T-helper 17 cell (primary cell): ENCODE measurements at places on chromosomes 6 and 20.

DNA sequence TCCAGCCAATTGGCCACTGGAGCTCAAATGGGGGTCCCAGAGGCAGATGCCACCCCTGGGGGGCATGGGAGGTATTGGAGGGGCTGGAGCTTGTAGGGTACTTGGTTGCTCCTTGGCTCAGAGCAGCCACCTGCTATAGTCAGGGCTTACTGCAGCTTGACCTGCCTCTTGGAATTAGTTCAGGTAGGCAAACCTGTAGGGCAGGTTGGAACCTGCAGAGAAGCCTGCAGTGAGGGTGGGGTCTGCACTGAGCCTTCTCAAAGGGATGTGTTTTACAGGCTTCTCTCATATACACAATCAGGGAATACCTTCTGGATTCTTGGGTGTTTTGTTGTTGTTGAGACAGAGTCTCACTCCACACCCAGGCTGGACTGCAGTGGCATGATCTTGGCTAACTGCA is 94.2 kb upstream of the MYL9 start:
- DNase-seq = no peak

GRCh38 chr6:39653612-39654011 is 71.6 kb downstream of the KIF6 start:
- DNase-seq = no peak

DNA sequence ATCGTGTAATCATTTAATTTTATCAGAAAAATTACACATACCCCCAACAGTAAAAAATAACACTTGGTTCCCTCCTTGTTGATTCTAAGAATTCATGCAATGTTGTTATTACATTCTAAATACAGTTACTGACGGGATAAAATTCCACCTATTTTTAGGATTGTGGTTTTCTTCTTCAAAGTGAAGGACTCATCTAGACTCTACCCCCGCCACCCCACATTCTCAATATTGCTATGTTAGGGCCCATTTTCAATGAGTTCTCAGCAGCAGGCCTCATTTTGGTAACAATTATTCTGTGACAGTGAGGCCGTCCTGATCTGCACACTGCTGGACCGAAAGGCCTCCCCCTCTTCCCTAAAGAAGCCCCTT is 43.5 kb downstream of the PREX1 start:
- no peak for DNase-seq

GRCh38 chr6:169020821-169021220 is 232.8 kb downstream of the THBS2 start:
- DNase-seq = no peak

- DNase-seq = no peak
Observed at GRCh38 chr6:37221585-37222124, 35.9 kb upstream of the TBC1D22B start.

- DNase-seq = no peak
Observed at GRCh38 chr6:43246301-43247113, 3.2 kb downstream of the TTBK1 start.

DNA sequence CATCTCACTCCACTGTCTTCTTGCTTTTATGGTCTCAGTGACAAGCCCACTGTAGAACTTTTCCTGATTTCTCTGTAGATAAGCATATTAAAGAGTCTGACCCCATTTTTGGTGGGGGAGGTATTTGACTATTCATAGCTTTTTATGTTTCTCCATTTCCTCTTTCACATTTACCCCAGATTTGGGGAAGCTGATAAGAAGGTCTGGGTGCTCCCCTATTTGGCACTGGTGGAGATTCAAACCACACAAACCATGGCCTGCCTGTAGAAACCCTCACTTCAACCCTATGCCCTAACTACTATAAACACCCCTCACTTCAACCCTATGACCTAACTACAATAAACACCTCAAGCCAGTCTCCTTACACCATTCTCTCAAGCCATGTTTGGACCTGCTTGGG is 196.2 kb upstream of the SYNDIG1 start:
- no peak for DNase-seq

DNA sequence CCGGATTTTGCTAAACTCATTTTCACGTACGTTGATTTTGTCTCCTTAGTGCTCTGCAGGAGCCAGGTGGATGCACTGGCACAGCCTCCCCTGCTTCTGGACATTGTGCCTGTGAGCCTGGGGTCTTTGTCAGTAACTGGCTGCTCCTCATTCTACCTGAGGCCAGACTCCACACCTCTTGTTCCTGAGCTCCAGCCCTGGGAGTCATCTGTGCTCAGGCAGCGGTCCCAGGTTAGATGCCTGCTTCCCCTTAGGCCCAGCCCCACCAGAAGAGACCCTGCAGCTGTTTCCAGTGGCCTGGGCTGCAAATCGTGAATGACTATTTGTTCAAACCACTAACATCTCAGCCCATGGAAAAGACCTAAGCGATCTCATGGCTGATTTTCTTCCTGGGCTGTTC is 129.1 kb downstream of the ERMARD start:
- DNase-seq = no peak

DNA sequence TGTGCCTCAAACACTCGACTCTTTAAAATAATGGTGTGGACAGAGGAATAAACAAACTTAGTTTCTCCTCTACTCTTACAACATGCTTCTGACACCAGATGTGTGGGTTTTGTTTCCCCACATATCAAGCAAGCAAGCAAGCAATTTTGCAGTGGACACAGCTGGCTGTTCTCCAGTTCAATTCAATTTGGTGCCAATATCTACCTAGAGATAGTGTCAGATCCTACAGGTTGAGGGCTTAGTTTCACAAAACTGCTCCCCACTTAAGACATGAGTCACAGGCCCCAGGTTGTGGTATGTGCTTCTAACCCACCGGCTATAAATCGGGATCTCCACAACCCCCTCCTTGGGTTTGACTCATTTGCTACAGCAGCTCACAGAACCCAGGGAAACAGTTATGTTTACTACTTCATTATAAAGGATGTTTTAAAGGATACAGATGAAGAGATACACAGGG is 131.4 kb upstream of the TRAF3IP2 start:
- DNase-seq = no peak

DNA sequence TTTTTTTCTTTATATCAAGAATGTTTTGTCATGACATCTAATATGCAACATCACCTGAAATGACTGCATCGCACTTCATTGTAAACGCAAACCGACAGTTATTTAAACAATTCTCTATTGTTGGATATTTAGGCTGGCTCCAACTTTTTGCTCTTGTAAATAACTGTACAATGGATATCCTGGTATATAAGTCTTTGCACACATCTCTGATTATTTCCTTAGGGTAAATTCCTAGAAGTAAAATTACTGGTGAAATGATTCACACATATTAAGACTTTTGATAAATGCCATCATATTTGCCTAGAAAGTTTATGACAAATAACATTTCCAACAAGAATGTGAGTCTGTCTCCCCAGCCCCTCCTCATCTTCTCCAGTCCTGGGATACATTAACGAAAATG is 154.7 kb downstream of the TFAP2C start:
- no peak for DNase-seq

DNA sequence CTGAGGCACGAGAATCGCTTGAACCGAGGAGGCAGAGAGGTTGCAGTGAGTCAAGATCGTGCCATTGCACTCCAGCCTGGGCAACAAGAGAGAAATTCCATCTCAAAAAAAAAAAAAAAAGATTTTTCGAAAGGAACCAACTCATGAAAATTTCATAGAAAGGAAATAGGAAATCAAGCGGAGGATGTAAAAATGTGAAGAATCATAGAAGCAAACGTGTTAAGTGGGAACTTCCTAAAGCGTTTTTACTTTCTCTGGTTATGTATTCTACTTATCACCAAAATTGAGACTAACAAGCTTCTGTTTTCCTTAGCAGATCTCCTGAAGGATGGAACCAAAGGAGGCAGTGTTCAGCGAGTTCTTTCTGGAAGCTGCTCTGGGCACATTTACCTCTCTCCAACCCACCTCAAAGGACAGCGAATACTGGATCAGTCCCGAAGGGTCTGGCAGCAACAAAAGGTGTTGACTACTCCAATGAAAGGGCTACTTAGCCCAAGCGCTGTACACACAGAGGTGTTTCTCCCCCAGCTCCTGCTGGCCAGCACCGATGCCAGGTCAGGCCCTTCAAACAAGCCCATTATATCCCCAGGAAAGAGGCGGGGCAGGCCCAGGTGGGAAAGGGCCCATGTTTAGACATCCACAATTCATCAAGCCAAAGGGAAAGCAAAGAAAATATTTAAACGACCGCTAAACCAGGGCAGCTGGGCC is 327.5 kb upstream of the JARID2 start:
- DNase-seq = no peak

- no peak for DNase-seq
Observed at GRCh38 chr6:134238960-134239795, 78.7 kb downstream of the SGK1 start.

DNA sequence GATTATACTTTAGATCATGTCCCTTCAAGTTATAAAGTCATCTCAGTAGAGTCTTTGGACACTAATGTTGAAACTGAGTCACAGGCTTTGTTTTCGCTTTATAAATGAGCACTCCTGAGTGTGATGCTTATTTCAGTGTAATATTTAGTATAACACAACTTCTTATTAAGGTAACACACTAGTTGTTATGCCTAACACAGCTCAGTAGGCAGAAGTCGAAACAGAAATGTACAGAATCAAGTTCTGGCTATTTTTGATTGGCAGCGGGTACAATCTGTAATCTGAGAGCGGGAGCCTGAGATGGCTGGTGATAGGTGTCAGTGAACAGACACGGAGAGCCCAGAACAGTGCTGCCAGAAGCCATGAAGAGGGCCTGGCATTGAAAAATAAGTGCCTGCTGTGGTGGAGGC is 11.4 kb downstream of the HECA start:
- no peak for DNase-seq
